ENCODE measurements at places on chromosomes 3 and 15.

DNA sequence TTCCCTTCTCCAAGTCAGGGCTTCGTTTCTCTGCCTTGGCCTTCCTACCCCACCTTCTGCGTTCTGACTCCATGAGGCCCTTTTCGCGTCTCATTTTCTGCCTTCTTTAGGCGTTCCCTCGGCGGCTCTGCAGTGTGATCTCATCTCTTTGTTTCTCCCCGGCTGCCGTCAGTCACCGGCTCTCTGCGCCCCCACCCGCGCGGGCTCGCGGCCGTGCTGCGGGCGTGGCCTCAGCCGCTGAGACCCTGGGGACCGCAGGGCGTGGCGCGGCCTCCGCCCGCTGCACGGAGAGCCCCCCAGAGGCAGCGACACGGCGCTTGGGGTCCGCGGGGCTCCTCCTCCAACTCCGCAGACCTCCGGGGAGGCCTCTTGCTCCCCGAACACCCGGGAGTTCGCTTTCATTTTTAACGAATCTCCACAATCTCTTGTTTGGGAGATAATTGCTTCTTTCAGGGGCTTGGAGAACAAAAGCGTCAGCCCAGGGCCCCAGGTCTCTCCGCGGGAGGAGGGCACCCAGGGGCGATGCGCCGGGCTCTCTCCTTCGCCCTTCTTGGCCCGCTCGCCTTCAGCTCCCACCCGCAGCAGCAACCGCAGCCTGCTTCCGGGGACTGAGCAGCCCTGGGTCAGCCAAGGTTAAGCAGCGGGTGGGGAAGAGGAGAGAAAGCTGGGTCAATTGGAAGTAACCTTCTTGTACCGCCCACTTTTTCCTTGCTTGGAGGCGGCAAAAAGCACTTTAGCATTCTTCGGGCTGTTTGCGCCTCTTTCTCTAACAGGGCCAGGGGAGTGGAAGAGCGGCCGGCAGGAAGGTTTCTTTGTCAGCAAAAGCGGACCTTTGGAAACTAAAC, 35.2 kb downstream of the GAP43 start:
- DNase-seq: no peak

DNA sequence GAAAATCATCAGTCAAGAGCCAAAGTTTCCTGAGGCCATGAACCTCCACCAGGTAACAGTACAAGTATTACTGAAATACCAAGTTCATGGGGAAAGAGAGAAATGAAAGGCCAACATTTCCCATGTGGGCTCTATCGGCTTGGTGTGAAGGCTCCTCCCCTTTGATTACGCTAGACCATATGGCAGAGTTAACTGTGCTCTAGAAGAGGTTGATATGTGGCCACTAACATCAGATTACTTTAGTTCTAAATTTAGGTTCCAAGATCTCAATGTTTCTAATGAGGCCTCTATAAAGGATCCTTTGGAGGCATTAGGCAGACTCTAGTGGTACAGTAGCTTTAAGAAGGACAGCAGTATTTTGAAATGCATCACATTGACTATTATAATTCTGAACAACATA, 127.1 kb downstream of the SEMA6D start:
- DNase-seq: no peak

- no peak for DNase-seq
Measured at GRCh38 chr15:85047271-85047948, 65.8 kb downstream of the PDE8A start.

GRCh38 chr3:149321640-149322039, 11.8 kb downstream of the TM4SF18 start:
- no peak for DNase-seq

- no peak for DNase-seq
Measured at GRCh38 chr3:66953934-66954445, 44.1 kb upstream of the KBTBD8 start.
